ENCODE measurements at places on chromosomes 11 and 22.
A peak's percentile ranks its signal among the peaks of the same experiment; 100 is the strongest.

GRCh38 chr11:131756479-131757110, 386.2 kb downstream of the NTM start:
- no peak for DNase-seq

DNA sequence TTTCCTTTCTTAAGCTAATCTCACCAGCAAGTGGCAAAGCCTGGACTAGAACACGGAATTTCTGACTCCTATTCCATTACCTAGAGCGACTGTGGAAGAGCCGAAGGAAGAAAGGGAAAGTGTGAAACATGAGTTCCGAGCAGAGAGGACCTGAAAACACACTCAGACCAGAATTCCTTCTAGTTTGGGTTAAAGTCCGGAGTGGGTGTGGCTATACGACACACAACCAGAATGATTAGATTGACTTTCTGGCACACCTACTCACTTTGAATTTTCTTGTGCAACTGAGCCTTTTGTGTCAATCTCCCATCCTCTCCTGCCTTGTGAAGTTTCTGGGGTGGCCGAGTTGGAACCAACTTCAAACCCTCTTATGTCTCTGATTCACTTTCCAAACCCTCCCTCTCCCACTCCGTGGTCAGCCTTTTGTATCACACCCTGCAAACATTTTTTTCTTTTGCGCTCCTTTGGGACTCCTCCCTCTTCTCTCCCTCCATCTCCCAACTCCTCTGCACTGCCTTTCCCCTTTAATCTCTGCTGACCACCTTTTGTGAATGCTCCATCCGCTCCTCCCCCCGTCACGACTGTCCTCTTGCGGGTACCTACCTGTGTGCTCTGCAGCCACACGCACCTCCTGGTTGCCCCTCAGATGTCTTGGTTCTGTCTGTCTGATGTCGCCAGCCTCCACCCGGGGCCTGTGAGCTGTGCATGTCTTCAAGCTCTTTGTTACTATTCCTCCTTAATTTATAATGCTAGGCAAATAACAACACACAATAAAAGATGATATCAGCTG, 86.3 kb upstream of the BLID start:
- DNase-seq, result no peak

GRCh38 chr11:7513234-7514098, at the start of gene PPFIBP2:
Gene PPFIBP2 (plus strand): TSS chr11:7513999. CDS start chr11:7549476, 35,477 bp downstream.
- DNase-seq, result peak; percentile 79

DNA sequence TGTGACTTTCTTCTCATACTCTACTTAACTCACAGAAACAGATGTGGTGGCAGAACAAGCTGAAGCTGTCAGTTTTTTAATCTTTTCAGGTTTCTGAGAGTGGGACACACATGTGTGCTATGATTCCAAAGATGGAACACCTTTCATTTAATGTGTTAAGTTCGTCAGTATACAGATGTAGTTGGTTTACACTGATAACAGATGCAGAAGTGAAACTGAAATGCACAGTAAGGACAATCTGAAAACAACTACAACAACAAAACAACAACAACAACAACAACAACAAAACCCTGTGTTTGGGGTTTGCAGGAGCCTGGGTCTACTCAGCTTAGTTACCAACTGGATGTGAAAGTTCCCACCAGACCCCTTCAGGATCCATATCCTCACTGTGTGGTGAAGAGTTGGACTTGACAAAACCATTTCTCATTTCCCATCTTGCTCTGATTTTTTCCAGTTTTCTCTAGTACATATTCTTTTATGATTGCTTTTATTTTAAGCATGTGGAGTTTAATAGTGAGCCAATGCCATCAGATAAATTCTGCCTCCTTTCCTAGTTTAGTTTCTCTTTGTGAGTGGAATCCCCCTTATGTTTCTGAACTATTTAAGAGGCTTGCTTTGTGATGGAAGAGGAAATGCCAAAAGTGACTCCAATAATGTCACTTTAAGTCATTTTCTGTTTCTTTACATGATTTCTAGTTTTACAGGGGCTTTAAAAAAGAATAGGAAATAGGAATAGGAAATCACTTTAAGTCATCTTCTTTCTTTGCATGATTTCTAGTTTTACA, 47.8 kb downstream of the ARHGAP42 start:
- DNase-seq, result no peak

DNA sequence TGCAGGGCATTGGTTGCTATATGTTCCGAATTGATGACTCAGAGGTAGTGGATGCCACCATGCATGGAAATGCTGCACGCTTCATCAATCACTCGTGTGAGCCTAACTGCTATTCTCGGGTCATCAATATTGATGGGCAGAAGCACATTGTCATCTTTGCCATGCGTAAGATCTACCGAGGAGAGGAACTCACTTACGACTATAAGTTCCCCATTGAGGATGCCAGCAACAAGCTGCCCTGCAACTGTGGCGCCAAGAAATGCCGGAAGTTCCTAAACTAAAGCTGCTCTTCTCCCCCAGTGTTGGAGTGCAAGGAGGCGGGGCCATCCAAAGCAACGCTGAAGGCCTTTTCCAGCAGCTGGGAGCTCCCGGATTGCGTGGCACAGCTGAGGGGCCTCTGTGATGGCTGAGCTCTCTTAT, 5.4 kb upstream of the TTC36 start:
- DNase-seq, result no peak

GRCh38 chr11:118277312-118277711, 13.2 kb upstream of the MPZL2 start:
- DNase-seq, result no peak

DNA sequence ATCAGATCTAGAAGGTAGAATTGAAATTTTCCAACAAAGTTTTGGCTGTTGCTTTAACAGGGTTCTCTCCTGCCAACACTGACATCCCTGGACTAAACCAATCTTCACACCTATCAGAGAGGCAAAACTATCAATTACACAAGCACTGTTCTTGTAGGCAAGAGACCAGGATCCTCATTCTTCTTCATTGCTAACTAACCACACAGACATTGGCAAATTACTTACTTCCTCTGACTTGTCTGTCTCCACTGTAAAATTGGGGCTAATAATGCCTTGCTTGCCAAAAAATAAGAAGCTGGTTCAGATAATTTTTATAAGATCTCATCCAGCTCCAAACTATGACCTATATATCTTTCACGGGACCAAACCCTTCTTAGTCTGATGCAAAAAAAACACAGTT, 93.8 kb upstream of the DDI1 start:
- no peak for DNase-seq

DNA sequence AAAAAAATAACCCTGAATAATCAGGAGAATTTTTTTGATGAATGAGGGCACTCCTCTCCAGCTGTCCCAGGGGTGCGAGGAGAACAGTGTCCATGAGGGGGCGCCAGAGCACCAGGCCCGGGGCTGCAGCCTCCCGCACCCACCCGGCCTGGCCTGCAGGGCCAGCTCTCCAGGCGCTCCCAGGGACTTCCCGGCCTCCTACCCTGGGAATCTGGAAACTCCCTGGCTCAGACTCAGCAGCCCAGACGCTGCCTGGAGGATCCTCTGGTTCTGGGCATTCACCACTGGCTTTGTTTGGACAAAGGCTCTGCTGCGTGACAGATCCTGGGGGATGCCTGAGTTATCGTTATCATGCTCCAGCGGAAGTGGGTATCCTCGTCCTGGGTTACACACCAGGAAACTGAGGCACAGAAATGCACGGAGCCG, 31.0 kb downstream of the MCM5 start:
- peak; percentile 40 for DNase-seq

- DNase-seq, result no peak
Measured at GRCh38 chr22:23122216-23122957, 19.4 kb downstream of the RSPH14 start.

GRCh38 chr11:67289226-67289650, at the start of gene ANKRD13D:
Gene ANKRD13D (plus strand): TSS chr11:67289303. CDS start chr11:67289461, 158 bp downstream.
- no peak for DNase-seq

DNA sequence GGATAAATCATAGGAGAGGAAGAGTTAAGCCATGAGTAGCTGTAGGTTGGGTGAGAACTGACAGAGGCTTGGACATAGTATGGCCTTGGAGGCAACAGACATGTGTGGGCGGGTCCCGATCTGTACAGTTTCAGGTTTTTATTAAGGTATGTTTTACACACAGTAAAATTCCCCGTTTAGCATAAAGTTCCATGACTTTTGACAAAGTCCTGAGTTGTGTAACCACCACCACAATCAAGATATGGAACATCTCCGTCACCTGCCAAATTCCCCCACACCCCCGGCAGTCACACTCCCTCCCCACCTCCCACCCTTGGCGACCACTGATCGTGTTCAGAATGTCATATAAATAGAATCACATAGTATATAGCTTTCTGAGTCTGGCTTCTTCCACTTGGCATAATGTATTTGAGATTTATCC, 68.1 kb downstream of the GRIK4 start:
- no peak for DNase-seq

GRCh38 chr11:92269021-92269420, 44.4 kb downstream of the FAT3 start:
- no peak for DNase-seq

- no peak for DNase-seq
Measured at GRCh38 chr11:73011126-73011817, 130.8 kb downstream of the FCHSD2 start.

DNA sequence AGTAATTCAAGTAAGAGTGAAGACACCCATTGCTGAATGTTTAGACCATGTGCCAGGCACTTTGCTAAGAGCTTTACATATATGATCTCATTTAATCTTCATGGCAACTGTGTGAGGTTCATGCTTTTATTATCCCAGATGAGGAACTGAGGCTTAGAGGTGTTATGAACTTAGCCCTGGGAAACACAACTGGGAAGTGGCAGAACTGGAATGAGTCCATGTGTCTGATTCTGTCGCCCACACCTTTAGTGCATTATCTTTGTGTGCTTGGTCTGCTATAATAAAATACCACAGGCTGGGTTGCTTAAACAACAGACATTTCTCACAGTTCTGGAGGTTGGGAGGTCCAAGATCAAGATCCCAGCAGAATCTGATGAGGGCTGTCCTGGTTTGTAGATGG, 108.7 kb upstream of the PLET1 start:
- DNase-seq, result no peak

DNA sequence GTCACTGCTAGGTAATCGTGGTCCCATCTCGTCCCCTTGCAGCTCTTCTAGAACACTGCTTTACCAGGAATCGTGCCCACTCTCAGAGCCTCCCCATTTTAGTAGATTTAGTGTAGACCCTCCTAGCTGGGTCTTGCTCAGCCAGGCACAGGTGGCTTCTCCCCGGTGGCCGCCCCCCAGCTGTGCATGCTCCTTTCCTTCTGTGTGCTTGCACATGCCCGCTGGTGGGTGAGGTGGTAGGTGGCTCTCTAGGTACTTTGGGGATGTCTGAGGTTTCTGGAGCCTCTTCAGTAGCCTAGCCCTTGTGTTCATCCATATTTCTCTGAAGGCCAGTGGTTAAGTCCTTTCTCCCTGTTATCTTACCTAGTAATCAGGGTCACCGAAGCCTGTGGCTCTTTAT, 5.6 kb downstream of the TUB start:
- DNase-seq, result no peak

GRCh38 chr22:46639843-46640242, 19.7 kb downstream of the GRAMD4 start:
- no peak for DNase-seq

DNA sequence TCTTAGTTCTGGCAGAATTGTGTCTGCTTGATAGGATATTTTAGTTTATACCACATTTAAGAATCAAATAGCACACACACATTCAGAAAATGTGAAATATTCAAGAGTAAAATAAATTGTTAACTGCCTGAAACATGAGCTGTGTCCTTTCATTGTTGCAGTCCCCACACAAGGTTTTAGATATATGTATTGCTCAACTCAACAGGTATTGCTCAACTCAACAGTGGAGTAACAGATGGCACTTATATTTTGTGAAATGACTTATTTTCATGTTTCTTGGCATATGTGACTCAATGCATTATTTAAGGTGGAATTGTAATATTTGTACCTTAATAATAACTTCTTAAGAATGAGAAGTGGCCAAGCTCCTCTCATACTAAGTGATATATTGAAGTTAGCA, 760.3 kb downstream of the CNTN5 start:
- no peak for DNase-seq

DNA sequence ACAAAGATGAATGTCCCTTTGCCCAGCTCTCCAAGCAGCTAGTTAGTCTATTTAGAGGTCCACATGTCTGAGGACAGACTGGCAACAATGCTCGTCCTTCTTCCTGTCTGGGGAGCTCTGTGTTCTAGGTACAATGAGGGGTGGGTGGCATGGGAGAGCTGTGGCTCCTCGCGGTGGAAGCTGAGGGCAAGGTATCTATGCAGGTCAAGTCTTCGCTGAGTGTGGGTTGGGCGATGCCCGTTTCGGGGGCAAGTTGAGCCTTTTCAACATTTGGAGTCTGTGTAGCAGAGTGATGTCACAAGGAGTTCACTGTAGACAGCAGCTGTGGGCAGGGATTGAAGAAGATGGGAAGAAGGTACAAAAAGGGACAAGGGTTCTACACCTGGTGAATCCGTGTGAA, 163.2 kb downstream of the FEZ1 start:
- DNase-seq, result no peak

GRCh38 chr11:83612891-83613766, 327.0 kb upstream of the CCDC90B start:
- no peak for DNase-seq

DNA sequence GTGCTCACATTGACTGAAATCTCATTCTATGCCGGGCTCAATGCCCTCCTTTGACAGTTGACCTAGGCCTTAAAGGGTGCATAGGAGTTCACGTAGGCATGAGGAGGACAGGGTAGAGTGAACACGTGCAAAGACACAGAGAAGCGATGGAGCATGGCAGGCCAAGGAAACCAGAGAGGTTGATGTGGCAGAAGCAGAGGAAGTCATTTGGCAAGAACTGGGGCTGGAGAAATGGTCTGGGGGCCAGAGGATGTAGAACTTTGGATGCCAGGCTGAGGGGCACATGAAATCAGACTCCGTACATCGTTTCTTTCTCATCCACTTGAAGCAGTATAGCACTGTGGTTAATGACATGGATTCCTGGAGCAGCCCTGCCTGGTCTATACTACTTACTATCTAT, 13.6 kb upstream of the ABCC8 start:
- no peak for DNase-seq

- peak; percentile 40 for DNase-seq
Measured at GRCh38 chr11:10807493-10808234, 1.1 kb downstream of the EIF4G2 start.

GRCh38 chr11:16809886-16810668, 71.6 kb downstream of the C11orf58 start:
- DNase-seq, result no peak

DNA sequence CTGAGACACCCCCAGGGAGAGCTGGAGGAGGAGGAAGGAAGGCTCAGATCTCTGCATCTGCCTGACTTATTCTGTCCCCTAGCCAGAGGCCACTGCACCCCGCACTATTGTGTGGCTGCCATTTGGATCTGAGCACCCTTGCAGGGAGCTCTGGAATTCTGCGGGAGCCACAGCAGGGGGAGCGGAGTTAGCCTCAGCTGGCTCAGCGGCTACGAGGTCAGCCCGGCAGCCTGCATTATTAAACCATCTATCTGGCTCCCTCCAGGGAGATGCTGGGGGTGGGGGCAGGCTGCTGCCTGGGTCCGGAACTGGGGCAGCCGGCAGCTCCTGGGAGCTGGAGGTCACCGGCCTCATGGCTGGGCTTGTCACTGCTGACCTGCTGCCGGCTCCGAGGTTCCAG, 6.5 kb upstream of the ELFN2 start:
- no peak for DNase-seq

DNA sequence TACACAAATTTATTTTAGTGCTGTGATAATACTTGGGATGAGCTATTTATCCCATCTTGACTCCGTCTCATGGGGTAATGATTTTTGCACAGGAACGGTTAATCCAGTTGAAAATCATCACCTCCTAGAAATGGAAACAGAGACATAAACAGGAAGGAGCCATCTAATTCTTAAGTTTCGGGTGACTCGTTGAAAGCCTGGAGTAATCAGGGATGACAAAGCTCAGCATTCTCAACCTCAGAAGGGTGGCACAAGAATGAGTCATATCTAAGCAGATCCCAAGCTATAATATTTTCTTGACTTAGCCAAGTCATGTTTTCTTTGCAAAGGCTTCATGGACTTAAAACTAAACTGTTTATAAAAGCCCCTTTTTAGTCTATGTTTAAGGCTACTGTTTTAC, 280.8 kb upstream of the CCDC90B start:
- no peak for DNase-seq
